HT1080 (cell line): ENCODE measurements at places on chromosomes 12 and 14.
A peak's percentile ranks its signal among the peaks of the same experiment; 100 is the strongest.

DNA sequence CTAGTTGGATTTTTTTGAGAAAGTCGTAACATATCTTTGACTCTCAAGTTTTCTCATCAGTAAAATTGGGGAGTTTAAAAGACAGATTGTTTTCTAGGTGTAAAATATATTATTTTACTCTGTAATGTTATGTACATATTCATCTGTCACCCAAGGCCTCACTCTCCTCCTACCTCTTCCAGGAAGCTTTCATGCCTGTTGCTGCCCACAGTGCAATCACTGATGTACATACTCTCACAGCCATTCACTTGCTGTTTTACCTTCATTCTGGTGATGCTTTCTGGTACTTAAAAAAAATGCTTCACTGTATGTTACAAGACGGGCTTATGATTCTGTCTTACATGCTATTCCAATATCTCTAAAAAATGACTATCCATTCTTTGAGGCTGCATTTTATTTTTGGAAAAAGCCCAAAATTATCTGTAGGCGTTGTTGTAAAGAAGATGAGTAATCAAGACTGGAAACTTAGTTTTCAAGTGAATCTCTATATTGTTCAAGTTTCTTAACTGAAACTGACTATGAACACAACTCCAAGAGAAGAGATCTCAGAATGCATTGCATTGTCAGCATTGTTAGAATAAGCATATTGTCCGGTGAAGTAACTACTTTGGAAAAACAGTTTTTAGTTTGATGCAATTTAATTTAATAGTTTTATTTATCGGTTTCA is 82.5 kb downstream of the LMO3 start:
- no peak for DNase-seq

DNA sequence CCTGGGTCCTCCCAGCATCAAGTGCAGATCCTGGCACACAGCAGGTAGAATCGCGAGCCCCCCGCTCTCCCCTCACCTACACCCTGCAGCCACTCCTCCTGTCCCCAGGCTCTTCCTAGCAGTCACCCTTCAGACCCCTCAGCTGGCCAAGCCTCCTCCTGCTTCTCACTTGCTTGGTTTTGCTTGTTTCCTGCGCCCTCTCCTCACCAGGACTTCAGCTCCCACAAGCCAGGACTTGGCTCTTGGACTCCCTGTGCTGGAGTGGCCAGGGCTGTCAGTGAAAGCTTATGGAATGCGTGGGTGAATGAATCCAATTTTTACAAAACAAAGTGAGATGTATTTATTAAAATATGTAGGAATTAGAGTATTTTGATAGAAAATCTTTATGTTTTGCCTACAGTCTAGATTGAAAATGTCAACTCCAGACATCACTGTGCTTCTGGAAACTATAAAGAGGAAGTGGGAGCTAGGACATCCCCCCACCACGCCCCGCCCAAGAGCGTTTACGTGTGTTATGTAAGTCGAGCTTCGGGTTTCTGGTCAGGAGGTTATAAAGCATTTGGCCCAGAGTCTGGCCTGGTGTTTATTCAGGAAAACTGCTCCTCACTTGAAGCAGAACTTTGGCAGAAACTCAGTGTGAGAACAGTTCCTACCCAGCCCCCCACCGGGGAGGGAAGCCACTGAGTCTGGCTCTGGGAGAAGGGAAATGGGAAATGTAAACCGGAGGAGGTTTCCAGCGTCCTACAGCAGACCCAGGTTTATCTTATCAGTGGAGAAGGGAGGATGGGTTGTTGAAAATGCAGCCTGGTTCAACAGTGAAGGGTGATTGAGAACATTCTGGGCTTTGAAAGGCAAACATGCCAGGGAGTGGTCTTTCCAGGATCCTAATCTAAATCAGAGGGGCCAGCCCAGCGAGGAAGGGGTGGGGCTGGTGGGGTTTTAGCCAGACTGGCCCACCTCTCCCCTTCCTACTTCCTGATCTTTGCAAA is 8.8 kb downstream of the ALDH2 start:
- DNase-seq, result no peak

- DNase-seq, result no peak
These were observed 182.0 kb downstream of the DAD1 start for GRCh38 chr14:22407033-22407432.

- DNase-seq, result no peak
These were observed 4.5 kb upstream of the TNFRSF1A start for GRCh38 chr12:6346235-6346832.

DNA sequence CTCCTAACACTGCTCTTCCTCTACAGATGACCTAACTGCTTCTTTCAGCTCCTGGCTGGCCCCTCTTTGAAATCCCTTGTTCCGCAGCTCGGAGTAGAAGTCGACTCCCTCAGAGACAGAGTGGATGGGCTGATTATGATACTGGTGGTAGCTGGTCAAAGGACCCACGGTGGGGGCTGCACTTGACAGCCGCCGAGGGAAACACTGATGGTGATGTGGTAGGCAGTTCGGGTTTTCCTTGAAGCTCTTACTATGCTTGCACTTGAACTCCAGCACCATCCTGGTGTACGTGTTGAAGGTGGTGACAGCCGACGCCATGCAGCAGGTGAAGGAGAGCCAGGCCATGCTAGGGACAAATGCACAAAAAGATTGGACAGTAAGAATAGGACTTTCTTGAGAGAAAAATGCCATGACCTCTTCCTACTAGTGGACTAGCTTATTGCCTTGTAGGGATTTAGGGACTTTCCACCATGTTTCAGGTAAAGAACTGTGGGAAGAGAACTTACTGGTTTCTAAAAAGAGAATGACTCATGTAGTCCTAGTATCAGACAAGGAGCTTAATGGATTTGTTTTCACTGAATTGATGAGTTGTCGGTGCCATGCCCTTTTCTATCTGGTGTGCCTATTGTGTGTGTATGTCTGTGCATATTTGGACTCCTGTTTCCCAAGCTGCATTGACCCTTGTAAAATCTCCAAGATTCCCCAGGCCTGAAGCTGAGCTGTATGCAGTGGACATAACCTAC is 18.4 kb downstream of the GSG1 start:
- no peak for DNase-seq

- peak; percentile 55 for DNase-seq
These were observed 1.6 kb downstream of the GSG1 start for GRCh38 chr12:13101821-13102375.

DNA sequence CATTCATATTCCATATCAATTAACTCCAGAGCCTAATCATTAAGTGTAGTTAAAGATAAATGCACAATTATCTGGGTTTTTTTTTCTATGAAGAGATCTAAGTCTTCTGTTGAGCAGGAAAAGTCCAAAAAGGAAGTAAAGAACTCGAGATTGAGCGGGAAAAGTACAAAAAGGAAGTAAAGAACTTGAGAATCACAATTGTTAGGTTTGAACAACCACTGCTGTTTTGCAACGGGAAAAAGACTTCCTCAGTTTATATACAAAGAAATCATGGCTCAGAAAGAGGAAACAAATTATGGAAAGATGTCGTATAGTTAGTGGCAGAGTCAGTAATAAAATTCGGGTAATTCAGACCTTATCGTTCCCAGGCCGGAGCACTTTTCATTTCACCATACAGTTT is 63.3 kb downstream of the PPP1R12A start:
- DNase-seq, result no peak

DNA sequence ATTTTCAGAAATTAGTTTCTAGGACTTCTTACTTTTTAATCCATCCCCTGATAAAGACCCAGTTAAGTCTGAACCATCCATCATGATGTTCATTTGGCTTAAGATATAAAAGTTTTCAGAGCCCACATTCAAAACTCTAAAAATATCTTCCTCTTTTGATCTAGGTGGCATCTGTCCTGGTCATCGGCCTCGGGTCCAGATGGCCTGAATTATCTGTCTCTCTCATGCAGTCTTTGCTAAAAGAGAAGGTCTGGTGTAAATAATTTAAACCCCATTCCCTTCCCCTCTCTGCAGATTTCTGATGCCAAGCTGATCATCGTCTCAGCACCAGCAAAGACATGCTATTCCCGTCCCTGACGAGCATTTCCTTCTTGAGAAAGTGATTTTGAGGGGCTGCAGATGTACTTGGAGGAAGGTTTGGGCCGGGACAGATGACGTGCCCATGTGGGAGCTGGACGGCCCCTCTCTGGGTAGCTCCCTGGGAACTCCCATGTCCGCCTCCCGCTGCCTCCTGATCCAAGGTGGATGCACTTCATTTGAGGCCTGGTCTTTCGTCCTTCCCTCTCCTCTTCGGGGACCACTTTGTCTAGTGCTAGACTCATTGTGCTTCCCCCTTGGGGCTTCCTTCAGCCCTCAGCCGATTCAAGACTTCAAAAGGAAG is 173.0 kb upstream of the PRMT8 start:
- DNase-seq, result no peak

DNA sequence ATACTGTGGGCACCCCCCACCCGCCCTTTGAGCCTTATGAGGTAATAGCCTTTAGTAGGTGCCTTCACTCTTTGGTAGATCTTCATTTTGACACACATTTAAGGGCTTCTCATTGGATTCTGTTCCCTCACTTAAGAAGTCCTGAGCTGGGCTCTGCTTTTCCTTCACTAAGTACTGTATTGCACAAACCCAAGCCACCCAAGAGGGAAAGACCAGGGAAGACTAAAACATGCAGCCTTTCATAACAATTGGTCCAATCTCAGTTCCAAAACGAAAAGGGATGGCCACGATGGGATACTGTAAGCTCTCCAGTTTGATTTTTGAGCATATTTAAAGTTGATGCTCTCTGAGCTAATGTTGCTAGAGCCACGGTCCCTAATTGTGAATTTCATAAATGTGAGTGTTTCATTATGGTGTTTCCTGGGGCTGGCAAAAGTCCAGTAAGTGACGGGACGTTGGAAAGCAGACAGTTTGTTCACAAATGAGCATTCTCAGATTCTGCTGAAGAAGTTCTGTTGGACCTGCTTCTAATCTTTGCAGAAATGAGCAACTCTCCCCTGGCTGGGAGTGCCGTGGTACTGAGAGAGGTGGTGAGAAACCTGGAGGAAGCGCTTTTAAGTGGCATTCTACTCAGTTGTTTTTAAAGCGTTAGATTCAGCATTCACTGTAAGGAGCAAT is 9.4 kb downstream of the SSPN start:
- DNase-seq, result no peak

- peak; percentile 4 for DNase-seq
These were observed 1.6 kb upstream of the C12orf71 start for GRCh38 chr12:27083861-27084394.

GRCh38 chr14:102074415-102074964 is 12.4 kb downstream of the HSP90AA1 start:
- DNase-seq, result no peak

DNA sequence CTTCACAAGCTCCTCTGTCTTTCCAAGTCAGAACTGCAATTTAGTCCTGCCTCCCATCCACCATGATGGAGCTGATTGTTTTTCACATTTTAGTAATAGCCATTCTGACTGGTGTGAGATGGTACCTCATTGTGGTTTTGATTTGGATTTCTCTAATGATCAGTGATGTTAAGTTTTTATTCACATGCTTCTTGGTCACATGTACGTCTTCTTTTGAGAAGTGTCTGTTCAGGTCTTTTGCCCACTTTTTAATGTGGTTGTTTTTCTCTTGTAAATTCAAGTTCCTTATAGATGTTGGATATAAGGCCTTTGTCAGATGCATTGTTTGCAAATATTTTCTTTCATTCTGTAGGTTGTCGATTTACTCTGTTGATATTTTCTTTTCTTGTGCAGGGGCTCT is 4.1 kb upstream of the TAS2R14 start:
- DNase-seq, result no peak

DNA sequence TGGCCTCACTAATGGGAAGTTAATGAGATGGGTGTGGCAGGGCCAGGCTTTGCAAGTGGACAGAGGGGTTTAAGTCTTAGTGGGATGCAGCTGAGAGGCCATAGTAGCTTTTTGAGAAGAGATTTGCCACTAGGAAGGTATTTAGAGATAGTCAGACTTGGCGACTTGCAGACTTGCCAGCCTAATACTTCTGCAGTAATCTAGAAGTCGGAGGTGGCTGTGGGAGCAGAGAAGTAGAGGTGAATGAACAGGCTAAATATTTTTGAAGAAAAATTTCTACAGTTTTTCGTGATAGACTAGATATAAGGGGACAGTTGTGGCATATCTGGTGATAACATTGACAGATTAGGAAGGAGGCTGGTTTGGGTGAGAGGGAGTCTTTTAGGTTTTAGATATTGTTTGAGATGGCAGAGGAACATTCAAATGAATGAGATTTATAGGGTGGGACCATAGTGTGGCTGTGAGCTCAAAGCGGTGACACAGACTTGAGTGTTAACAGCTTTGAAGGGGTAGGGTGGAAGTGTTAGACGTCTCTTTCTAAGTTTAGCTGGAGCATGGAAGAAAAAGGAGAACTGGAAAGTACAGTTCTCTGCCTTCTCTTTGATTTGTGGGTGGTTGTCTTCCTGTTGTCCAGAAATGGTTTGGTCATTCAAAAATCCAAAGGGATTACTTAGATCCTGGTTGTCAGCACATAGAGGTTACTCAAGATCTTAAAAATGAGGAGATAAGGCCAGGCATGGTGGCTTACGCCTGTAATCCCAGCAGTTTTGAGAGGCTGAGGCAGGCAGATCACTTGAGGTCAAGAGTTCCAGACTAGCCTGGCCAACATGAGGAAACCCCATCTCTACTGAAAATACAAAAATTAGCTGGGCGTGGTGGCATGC is 44.9 kb downstream of the MAPKAPK5 start:
- no peak for DNase-seq

DNA sequence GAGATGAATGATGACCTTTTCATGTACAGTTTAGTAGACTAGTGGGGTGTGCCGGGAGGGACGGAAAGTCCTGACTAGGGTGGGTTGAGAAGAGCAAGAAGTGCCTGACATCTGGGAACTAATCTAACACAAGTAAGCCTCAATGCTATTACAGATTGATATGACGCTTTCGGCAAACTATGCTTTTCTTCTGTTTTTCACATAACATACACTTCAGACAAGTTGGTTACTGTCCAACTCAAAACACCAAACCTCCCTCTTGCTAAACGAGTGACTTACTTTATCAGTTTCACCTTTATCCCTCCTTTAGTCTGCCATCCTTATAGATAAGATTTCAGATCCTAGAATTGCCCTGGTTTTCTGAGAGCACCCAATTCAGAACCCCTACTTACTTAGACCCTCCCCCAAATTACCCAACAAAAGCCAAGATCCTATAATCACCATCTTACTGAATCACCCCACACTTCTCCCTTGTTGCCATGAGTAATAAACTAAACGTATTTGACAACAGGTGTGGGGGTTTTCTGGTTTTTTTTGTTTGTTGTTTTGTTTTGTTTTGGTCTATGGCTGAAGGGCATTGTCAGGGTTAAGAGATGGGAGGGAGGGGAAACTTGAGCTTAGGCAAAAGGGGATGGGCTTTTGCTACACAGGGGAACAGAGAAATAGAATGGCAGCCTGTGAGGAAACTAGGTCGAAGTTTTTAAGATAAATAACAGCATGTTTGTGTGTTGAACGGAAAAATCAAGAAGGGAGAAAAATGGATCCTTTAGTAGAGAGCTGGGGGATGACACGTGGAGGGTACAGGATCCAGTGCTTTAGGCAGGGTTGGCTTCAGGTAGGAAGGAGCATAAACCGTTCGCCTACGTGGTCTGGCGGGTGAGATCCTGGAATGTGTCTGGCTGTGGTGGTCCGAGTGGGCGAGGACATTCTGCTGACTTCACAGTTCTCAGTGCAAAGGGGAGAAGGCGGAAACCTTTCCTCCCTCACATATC is 6.1 kb upstream of the PSMA3 start:
- DNase-seq, result no peak

GRCh38 chr12:14390870-14391530 is 25.5 kb downstream of the ATF7IP start:
- no peak for DNase-seq
